Stimulated activated CD4-positive, alpha-beta T cell treated with anti-CD3 and anti-CD28 coated beads, Interleukin-1b, Interleukin-23, amount 100 ng/mL, for 4 hours (primary cell): ENCODE measurements at places on chromosomes 16 and 17.

DNA sequence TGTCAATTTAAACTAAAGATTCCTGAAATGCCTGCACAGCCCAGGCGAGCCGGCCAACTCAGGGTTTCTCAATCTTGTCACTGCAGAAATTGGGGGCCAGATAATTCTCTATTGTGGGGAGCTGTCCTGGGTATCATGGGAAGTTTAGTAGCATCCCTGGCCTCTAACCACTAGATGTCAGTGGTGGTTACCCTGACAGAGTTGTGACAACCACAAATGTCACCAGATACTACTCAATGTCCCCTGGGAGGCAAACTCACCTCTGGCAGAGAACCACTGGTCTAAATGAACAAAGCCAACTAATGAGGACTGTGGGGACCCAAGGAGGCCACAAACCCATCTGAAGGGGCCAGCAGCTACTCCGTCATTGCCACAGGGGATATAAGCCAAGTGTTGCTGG is 90.9 kb downstream of the MYH11 start:
- no peak for DNase-seq

DNA sequence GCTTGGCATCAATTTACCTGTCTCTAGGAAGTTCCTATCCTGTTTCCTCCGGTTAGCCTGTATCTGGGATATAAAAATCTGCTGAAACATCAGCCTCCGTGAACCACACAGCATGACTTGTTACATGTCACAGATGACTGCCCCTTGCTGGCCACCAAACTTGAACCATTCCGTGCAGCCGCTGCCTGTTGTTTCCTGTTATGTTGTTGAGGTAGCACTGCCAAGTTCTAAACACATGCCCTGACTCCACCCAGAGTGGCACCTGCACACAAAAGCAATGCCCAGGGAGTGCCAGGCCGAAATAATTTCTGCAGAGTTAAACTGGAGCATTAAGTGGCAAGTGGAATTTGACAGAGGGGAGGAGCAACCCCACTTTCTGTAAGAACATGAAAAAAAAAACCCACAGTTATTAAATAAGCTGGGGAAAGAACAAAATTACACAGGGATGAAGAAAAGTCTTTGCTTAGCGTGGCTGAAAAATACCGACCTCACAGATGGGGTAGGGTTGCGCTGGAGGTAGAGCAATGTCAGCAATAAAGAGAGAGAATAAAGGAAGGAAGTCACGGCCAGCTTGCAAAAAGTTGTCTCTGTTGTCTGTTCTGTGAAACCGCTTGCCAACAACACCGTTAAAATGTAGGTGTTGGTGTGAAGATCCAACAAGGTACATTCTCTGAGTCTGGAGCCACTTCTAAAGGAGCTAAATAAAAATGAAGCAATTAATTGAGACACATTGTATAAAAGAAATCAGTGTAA is 174.6 kb upstream of the CDH13 start:
- no peak for DNase-seq

DNA sequence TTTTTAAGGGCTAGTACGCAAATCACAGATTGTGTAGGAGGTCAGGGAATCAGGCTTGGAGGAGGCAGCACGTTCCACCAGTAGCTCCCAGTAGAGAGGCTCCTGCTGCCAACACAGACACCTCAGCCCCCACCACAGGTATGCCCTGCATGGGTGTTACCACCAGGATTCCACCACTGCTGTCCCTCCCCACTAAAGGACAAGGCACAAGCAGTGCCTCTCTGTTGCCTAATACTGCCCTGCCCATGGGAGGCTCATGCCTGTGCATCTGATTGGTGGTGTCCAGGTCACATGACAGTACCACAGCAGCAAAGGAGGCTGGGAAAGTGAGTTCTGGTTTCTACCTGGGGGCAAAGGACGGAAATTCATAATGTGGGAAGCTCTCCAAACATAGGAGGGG is 33.6 kb upstream of the CACNG4 start:
- DNase-seq = no peak

GRCh38 chr16:53457670-53458069 is 23.4 kb downstream of the RBL2 start:
- peak; percentile 7 for DNase-seq

DNA sequence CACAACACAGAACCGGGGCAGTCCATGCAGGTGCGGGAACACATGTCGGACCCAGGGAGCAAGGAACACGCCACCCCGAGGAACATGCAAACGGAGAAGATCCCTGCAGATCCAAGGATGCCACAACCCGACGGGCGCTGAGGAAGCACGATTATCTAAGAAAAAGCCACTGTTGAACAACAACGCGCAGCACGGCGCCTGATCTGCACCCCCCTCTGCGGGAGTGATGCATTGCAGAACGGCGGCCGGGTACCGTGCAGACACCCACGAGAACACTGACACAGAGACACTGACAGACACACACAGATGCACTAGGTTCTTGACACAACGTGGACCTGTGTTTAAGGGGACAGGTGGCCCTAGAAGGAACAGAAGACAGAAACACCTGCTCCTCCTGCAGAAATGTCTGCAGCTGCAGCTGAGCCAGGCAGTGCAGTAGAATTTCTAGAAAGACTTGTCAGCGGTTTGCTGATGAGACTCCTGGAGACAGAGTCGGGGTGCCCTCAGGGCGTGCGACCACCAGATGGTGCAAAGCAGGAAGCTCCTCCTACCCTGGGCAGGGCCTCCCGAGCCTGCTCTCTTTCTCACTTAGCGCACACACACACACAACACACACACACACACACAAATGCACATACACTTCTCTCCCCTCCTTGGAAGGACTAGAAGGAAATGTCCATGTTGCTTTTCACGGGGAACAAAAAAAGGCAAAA is 7.5 kb downstream of the NPTX1 start:
- DNase-seq = no peak

- DNase-seq = no peak
These were observed 63.5 kb downstream of the SPACA3 start for GRCh38 chr17:33055171-33055611.

DNA sequence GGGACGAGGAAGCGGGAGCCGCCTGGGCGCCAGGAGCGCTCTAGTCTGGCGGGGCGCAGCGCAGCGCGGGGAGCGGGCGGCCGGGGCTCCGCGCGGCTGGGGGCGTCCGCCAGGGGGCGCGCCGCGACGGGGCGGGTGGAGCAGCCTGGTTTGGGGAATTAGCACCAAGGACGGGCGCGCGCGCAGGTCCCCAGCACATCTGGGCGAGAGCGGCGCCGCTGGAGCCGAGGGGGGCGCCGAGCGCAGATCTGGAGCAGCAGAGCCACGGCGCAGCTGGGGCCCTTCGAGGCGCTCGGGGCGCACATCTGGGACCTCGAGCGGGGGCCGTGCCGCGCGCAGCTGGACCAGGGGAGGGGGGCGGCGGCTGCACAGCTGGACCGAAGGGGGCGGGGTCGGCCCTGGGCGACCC is at the start of gene NXPH3:
Gene NXPH3 (plus strand): TSS at position 193 of the 409 bp plus-strand sequence. CDS start 349 bp downstream, outside the sequence.
- DNase-seq = peak; percentile 69

GRCh38 chr17:18889658-18890057 is 31.7 kb downstream of the PRPSAP2 start:
- no peak for DNase-seq

GRCh38 chr16:3655030-3655395 is 522 bp downstream of the DNASE1 start:
- no peak for DNase-seq

- DNase-seq = no peak
These were observed 643 bp upstream of the HOXB3 start for GRCh38 chr17:48590607-48591161.

DNA sequence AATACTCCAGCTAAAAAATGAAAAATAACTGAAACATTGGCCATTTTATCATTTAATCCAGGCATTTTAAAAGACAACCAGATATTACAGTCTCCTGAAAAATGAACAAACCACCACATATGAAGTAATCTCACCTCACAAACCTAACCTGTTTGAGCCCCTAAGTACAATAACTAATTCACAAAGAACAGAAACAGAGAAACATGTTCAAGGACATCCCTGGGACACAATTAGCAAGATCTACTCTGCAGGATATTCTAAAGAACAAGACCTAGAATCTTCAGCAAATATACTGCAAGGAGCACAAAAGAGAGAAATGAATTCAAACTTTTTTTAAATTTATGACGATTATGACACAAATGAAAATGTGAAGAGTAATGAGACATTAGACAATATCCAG is 50.8 kb upstream of the ANKFY1 start:
- no peak for DNase-seq

GRCh38 chr17:69111794-69112193 is 29.9 kb downstream of the ABCA6 start:
- DNase-seq = no peak

GRCh38 chr16:85566561-85567100 is 46.5 kb upstream of the GSE1 start:
- DNase-seq = no peak

DNA sequence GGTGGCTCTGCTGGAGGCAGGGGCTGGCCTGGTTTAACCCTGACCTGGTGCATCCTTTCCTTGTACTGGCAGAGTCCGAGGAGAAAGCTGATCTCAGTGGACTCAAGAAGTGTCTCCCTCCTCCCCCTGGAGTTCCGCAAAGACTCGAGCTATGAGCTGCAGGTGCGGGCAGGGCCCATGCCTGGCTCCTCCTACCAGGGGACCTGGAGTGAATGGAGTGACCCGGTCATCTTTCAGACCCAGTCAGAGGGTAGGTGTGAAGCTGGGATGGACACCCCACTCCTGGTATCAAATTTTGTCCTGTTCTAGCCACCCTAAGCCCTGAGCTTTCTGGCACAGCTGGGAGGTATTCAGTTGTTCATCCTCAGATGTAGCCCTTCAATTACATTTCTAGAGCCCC is 42.5 kb downstream of the IL21R start:
- no peak for DNase-seq

- DNase-seq = no peak
These were observed 7.8 kb upstream of the LONP2 start for GRCh38 chr16:48236286-48236685.

- DNase-seq = no peak
These were observed 114.7 kb downstream of the USP32 start for GRCh38 chr17:60277258-60277657.

GRCh38 chr17:13917634-13918033 is 151.7 kb upstream of the COX10 start:
- DNase-seq = no peak

DNA sequence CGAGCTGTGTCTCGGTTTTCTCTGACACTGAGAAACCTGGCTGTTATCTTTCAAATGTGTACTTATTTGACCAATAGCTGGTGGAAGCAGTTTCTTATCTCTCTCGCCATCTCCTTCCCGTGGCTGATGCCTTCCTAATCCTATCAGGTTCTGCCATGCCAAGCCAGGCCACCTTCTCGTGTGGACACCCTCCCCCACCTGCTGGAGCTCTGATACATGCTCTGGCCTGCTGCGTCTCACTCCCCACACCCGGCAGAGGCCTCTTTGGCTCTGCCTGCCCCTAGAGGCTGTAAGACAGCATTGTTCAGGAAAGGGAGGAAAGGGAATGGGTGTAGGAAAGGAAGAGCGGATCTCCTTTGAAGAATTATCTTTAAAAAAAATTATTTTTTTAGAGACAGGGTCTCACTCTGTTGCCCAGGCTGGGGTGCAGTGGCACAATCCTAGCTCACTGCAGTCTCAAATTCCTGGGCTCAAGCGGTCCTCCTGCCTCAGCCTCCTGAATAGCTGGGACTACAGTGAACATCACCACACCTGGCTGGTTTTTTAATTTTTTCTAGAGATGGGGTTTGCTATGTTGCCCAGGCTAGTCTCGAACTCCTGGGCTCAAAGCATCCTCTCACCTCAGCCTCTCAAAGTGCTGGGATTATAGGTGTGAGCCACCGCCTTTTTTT is 7.5 kb upstream of the ARMC5 start:
- DNase-seq = no peak

DNA sequence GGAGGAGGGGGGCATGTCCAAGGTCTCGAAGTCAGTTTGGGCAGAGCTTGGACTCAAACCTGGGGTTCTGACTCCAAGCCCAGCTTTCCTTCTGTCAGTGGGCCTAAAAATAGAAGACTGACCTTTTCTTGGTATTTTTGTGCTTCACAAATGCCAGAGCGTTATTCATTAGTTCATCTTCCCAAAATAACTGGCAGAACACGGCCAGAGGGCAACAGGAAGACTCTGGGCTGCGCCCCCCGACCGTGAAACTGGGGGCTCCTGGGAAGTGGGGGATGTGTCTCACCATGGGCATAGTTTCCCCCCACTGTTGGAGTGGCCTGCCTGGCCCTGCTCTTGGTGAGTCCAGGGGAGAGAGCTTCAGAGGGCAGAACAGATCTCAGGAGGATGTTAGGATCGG is 94.0 kb downstream of the SOCS1 start:
- no peak for DNase-seq

DNA sequence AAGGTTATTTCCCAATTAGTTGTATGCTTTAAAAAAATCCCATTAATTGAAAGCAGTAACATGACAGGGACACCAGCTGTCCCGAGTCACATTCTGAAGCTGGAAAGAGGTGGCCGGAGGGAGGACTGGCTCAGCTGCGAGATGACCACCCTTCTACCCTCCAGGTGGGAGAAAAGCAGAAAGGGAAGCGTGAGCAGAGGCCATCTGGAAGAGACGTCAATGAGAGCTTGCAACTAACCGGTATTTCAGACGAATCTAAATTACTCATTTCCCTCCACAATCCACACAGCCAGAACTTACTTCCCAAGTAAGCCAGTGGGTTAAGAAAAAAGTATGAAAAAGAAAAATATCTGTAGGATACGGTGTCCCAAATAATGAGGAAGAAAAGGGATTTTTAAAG is 28.5 kb upstream of the SLC38A8 start:
- DNase-seq = no peak

DNA sequence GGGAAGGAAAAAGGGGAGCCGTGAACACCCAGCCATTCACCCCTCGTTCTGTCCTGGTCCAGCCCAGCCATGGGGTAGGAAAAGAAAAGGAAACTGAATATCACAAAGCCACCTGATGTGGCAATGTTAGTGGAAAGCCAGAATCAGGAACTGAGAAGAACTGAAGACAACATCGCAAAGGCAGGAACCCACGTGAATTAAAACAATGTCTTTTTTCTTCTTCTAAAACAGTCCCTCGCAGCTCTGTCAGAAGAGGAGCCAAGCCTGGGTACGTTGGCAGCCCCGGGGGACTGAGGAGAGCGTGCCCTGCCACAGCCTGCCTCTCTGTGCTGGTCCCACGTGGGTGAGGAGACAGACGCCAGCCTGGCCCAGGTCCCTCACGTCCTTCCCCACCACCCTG is 55.0 kb downstream of the ZNF423 start:
- no peak for DNase-seq

- DNase-seq = no peak
These were observed 12.9 kb downstream of the TMEM98 start for GRCh38 chr17:32940706-32941390.

GRCh38 chr17:63741143-63741407 is 524 bp downstream of the STRADA start:
- DNase-seq = no peak

GRCh38 chr17:46158323-46159296 is 34.6 kb downstream of the KANSL1 start:
- DNase-seq = no peak

- no peak for DNase-seq
These were observed 3.0 kb upstream of the QPRT start for GRCh38 chr16:29675811-29676643.

- DNase-seq = peak; percentile 84
These were observed 6.8 kb upstream of the MEAK7 start for GRCh38 chr16:84511180-84511800.

GRCh38 chr17:39845052-39845846 is 18.9 kb downstream of the IKZF3 start:
- no peak for DNase-seq
